ENCODE measurements at places on chromosomes 2 and 18.
A peak's percentile ranks its signal among the peaks of the same experiment; 100 is the strongest.

DNA sequence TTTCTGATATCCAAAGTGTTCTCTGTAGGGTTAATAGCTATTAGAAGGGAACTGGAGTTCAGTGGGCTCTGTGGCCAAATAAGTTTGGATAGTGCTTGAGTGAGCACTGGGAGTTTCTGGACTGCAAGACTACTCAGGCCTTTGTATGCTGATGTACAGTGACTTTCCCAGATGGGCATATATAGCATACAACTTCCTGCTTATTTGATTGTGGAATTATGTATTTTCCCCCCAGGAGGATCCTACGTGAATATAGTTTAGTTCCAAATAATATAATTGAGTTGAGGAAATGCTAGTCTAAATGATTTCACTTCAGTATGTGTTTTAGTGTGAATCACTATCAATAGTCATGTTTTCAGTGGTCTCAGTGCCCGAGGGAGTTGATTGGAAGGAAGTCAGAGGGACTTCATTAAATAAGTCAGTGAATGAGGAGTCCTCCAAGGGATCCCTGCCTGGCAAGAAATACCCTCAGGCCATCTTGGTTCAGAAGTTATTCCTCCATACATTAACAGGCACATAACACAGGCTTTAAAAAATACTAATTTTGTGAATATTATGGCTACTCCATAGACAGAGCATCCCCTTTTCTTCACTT is 251.4 kb downstream of the PRKCE start:
- DNase-seq, result no peak

DNA sequence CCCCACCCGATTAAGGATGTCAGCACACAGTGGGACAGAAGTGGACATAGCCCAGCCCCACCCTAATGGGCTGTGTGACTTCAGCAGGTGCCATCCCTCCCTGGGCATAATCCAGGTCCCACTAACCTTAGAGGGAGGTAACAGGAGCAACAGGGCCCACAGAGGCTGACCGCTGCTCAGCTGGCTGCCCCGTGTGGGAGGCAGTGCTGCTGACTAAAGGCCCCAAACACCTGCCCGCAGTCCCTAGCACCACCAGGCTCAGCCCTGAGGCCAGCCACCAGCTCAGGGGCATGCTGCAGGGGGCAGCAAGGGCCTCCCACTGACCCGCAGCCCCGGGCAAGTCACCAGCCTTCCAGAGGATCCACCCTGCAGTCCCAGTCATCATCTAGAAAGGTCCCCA is 14.6 kb downstream of the BIN1 start:
- no peak for DNase-seq

DNA sequence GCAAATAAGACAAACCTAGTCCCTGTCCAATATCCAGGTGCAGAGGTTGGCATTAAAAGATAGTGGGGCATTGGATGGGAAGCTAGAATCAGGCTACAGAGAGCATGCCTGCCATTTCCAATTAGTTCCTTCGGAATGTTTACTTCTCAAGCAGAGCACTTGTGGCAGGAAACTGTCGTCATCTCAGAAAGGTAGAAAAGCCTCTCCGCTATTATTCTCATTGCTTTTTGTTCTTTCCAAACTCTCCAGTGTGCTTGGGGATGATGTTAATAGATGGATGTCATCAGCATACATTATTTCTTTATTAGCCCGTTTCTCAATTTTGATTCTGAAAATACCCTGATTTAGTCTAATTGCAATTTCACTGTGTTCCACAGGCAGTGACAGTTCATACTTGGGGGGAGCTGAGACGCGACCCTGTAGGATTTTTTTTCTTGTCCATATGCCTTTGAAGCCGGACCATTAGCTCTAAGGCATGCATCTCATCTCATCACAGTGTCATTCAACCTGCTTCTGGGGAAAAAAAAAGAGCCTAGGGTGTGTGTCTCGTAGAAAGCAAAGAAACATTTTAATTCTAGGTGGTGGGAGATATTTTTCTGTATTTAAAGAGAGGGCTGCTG is 7.7 kb downstream of the ASB18 start:
- DNase-seq, result peak; percentile 35

GRCh38 chr2:85678377-85678776 is 10.4 kb upstream of the SFTPB start:
- DNase-seq, result no peak

DNA sequence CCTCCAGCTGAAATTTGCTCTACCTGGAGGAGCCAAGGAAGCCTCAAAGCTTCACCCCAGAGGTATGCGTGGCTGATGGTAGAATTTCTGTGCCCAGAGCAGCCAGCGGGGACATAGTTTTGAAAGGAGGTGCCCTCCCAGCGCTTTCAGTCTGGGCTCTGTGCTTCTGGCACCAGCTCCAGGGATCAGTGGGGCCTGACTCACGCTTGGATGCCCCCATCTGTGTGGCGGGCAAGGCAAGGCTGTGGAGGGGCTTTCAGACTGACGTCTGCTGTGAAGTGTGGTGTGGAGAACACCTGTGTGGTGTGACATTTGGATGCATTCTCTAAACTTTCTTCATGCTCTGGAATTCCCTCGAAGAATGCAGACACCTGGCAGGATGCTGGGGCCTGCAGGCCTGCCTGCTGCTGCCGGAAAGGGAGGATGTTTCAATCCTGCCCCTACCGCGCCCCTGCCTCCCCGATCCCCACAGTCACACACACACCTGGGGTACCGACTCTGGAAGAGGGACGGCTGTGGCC is 84.1 kb downstream of the CTIF start:
- DNase-seq, result peak; percentile 81

DNA sequence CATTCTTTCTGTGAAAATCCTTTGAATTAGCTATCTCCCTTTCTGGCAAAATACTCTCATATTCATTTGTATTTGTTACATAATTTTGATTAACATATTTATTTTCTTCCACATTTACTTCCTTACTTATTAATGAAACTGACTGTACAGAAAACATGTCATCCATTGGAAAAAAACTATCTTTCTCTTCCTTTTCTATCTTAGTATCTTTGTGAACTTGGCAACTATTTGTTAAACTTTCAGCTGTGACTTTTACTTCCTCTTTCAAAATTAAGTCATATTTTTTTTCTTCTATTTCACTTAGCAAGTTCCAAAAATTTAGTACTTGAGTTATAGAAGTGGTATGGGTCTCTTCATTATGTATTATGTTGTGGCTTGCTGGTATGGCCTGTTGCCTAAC is 2.6 kb downstream of the RAD51AP2 start:
- DNase-seq, result no peak

GRCh38 chr2:219509780-219510511 is 4.3 kb upstream of the ASIC4 start:
- DNase-seq, result peak; percentile 93

GRCh38 chr2:213057977-213058376 is 93.4 kb downstream of the IKZF2 start:
- DNase-seq, result no peak

GRCh38 chr2:115299199-115299598 is 856.8 kb downstream of the DPP10 start:
- DNase-seq, result no peak

DNA sequence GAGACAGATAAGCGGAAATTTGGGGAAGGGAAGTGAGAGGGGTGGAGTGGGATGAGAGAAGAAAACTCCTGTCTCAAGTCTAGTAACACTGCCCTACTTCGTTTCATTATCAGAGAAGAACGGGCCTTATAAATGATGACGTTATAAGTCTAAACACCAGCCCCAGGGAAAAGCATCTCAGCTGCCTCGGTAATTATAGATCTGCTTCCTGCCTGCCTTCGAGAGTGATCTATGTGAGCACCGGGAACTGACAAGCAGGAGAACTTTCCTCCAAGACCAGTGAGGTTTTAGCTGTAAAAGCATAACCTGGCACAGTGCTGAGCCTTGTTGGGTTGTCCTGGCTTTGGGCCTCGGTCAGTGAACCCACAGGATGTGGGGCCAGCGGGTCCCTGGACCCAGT is 227.9 kb upstream of the SIX2 start:
- DNase-seq, result no peak

DNA sequence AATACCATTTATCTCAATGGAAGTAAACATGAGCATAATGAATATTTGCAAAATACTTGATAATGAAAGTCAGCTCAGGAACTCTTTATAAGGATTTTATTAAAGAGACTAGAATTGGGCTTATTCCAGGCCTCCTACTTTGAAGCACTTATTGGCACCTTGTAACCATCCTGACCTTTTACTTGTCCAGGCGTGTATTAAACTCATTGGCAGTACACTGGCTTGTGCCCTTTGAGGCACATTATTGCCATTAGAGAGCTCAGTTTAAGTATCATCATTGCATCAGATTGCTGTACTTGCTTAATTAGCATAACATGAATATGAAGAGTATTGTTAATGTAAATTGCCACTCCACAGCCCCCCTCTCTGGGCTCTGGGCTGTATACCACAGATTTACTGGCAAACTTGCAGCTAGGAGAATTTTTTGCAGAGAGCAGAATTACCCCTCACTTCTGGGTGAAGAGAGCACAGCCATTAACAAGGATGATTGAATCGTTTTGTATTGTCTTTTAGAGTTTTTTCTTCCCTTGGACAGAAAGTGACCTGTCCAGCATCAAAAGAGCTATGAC is 72.5 kb downstream of the XIRP2 start:
- no peak for DNase-seq

DNA sequence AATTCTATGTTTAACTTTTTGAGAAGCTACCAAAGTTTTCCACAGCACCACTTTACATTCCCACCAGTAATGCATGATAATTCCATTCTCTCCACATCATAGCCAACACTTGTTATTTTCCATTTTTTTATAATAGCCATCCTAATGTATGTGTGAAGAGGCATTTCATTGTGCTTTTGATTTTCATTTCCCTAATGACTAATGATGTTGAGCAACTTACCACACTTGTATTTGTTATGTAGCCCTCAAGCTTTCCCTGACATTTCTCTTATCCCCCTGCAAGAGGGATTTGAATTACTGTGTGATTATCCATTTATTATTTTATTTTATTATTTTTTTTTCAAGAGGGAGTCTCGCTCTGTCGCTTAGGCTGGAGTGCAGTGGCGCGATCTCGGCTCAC is 23.6 kb upstream of the SOS1 start:
- no peak for DNase-seq

DNA sequence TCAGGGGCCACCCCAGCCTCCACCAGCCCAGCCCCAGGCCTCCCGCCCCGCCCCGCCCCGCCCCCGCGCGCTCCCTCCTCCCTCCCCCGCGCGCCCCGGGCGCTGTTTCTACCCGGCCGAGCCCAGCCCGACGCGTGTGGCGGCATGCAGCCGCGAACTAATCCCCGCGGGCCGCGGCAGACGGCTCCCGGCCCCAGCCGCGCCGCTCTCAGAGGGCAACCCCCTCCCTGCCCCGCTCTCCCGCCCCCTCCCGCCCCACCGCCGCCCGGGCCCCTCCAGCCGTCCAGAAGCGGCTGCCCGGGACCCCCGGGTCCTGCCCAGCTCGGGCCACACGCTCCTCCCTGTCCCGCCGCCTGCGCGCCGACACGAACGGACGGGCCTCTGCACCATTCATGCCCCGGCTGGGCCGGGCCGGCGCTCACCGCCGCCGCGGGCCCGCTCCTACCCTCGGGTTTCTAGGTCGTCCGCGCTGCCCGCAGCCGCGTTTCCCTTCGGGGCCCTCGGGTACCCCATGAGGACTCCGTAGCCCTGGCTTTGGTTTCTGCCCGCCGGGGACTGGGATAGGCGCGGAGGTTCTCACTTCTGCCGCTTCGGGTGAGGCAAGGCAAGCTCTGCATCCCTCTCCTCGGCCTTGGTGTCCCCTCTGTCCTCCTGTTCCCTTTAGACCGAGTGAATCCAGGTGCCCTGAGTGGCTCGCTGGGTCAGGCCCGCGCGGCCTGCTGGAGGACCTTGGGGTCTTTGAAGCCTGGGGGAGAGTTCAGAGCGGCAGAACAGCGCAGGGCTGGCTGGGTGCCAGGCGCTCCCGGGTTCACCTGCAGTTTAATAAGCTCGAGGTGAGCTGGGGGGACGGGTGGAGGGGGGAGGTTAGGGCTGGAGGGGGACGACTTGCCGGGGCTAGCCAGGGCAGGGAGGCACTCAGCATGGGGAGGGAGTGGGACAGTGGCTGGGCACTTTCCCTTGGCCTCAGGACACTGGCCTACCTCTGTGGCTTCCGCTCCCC is 3.1 kb downstream of the WNT10A start:
- peak; percentile 76 for DNase-seq
